D721Med (cell line): ENCODE measurements at places on chromosomes 12 and 14.

- DNase-seq: no peak
These were observed 223.4 kb upstream of the GARIN2 start for GRCh38 chr14:66965831-66966230.

DNA sequence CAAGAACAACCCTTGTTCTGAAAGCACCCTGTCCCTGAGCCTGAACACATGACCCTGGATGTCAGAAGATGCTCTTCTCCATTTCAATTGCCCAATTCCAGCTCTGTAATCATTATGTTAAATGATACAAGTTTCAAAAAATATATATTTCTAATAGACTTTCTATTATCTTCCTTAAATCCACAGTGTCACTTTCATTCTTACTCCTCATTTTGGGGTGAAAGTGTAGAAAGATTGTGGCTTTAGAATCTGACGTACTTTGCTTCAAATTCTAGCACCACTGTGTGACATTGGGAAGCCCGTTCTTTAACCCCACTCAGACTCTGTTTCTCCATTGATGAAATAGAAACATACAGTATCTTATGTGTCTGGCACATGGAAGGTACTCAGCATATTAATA lies 83.2 kb downstream of the ETV6 start:
- no peak for DNase-seq

DNA sequence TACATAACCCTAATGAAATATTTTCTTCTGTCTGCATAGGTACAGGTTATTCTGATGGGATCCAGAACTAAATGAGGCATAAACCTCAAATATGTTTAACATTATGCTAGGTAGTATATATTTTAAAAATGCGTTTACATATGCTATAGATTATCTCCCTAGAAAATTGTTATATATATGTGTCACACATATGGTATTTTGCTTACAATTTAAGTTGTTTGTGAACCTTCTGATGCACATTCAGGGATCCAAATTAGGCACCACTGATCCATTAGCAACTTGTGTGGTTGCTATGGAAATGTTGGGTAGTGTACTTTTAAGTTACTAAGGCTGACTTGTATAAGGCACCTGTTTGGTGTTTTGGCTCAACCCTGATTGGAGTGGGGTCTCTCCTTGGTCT lies 456.7 kb downstream of the AEBP2 start:
- DNase-seq: no peak

DNA sequence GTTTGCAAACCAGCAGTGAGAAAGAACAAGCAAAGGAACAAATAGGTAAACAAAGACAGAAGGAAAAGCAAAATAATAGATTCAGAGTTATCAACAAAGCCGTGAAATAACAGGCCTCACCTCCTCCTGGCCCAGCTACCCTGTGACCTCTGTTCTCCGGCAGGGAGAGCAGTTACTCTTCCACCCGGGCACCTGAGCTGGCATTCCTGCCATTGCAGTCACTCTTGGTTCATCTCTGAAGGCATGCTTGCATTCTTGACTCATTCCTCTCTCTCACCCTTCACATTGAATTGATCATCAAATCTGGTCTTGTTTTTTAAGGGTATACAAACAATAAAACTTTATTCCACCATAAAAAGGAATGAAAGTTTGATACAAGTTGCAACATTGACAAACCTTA lies 95.1 kb downstream of the TTC8 start:
- DNase-seq: no peak

DNA sequence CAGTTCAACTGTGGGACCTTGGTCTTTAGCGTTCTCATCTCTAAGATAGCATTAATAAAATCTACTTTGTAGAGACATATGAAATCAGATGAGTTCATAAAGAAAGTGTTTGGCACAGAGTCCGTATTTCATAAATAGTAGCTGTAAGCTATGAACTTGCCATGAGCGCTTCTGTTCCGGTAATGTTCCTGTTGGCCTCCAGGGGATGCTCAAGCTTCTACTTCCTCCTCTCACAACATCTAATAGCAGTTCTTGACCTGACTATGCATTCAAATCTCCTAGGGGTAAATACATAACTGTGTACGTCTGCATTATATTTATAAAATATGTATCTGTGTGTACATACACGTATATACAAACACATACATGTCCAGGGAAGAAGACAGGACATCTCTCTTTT lies 288.2 kb upstream of the TMPO start:
- DNase-seq: no peak

- no peak for DNase-seq
These were observed 317.6 kb downstream of the SOX5 start for GRCh38 chr12:23631786-23632377.

DNA sequence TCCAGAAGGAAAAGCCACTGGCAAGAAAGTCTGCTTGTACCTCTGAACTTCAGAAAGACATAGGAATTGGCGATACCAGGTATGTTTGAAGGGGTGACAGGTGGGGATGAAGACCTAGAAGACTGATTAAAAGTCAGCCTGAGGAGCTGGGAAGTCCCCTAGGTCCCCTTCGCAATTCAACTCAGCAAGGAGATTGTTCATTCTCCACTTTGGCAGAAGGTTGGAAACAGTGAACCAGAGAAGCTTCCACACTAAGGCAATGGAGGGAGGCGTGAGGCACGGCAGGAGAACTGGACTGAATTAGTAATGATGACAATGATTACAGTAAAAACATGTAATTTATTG lies 240.3 kb upstream of the TMPO start:
- no peak for DNase-seq

DNA sequence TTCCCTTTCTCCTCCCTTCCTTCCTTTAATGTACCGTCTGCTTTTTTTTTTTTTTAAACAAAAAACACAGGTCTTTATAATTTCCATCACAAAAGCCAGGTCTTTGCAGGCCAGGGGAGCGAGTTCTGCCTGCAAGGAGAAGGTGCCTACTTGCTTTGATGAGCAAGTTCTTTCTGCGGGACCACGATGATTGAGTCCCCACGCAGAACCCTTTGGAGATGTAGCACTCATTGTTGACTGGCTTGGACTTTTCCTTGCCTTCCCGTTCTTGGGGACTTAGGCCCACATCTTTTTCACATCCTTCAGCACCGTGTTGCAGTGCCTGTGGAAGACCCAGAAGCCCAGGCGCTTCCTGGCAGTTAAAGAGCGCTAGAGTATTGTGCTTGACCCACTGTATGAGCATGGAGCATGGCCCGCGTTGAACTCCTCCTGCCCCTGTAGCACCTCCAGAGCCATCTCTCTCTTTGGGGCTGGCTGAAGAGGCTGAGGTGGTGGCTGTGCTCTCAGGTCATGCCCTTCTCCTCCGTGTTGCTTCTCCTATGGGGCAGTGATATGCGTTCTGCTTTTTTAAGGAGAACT lies 177.6 kb downstream of the EXOC5 start:
- no peak for DNase-seq

GRCh38 chr14:77880056-77880455 lies 80.1 kb downstream of the ADCK1 start:
- no peak for DNase-seq

GRCh38 chr12:10717410-10717809 lies 5.7 kb downstream of the YBX3 start:
- DNase-seq: no peak

GRCh38 chr12:19886065-19886464 lies 446.8 kb downstream of the AEBP2 start:
- no peak for DNase-seq

GRCh38 chr14:82138431-82138830 lies 604.8 kb upstream of the SEL1L start:
- DNase-seq: no peak

- no peak for DNase-seq
These were observed 2.9 kb upstream of the EMP1 start for GRCh38 chr12:13193505-13194231.

DNA sequence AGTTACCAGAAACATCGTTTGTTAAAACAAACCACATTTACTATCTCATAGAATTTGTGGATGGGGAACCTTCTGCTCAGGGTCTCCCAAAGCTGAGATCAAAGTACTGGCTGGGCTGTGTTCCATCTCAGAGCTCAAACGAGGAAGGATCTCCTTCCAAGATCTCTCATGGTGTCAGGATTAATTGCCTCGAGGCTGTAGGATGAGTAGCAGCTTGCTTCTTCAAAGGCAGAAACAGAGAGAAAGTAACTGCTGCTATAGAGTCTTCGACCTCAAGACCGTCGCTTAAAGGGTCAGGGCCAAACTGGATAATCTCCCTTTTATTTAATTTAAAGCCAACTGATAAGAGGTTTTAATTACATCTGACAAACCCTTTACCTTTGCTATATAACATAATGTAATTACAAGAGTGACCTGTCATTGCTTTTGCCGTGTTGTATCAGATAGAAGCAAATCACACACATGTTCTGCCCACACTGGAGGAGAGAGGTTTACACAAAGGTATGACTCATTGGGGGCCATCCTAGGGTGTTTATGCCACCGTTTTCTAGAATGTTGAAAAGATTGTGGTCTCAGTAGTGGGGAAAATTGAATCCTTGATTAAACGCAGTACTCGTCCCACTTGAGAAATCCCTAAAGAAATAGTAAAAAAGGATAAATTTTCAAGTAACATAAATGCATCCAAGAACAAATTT lies 868.8 kb upstream of the TMEM132C start:
- no peak for DNase-seq

DNA sequence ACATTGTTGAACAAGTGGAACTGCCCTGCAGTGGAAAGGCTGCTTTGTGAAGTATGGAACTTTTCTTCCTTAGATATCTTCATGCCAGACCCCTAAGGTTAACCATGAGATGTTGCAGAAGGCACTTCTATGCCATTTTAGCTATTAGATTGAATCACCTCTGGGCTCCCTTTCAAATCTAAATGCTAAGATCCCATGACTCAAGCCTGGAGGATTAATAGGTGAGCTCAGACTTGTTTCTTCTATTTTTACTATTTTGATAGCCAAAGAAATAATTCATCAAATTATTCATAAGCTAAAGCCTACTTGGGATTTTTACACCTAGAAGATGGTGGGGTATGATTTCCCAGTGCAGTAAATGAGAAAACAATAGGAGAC lies 64.3 kb downstream of the DAD1 start:
- DNase-seq: no peak

DNA sequence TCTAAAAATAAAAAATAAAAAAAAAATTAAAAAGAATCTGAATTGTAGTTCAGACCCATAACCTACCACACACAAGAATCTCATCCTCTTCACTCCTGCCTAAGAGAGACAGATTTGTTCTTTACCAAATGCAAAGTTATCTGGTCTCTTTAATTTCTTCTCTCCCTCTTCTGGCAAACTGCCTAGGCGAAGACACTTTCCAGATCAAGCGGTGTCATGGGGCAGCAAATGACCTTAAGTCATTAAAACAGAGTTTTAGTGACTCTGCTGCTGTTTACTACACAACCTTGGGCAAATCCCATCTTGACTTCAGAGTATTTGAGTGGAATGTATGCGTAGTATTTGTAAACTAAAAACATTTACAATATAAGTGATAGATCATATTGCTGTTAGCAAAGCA lies 60.9 kb upstream of the NID2 start:
- DNase-seq: no peak

DNA sequence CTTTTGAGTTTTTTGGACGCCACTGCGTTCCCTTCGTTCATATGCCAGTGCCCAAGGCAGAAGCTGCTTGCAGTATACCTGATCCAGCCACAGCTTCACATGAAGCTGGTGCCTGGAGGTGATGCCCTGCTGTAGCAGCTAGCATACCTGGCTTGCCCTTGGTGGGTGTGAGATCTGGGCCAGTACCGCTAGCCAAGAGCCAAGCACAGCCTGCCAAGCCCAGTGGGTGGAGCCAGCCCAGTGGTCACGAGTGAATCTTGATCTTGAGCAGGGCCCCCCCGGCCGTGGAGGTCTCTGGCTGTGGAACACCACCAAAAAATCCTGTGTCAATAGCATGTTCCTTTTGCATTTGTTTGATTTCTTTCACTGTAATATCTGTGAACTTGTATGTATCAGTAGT lies 7.3 kb upstream of the M6PR start:
- DNase-seq: no peak
